ENCODE measurements at places on chromosomes 2 and 18. TPM values are rescaled to one million over a fixed set of nuclear protein-coding genes. Genes with fewer than 3 reads are reported as not detected.

The ZNF532 gene
- 5.6 TPM for total RNA-seq

The CHRNG gene
- not detected for total RNA-seq

The ACMSD gene
- total RNA-seq: not detected

The B4GALT6 gene
- total RNA-seq: 5.7 TPM

The NMUR1 gene
- total RNA-seq: 0.45 TPM

The PSMA8 gene
- total RNA-seq: not detected

The PDE11A gene
- total RNA-seq: 2.6 TPM

The TSPYL6 gene
- total RNA-seq: not detected

GRCh38 chr2:99489063-99489760, 605 bp downstream of the REV1 start:
- peak; percentile 40 for DNase-seq

DNA sequence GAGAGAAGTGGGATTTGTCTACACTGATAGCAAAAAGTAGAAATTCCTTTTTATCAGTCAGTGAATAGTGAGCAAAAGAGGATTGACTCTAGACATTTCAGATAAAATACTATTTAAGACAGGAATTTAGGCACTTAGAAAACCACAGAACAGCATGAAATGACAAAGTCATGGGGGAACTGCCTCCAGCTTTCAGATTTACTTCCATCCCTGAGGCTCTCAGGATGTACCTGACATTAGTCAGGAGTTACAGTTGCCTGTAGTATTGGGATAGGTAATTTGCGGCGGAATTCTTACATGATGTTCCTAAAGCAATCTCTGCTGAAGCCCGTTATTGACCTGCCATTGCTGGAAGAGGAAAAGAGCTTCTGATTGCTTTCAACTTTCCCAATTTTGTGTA, 337.1 kb upstream of the MAP2 start:
- no peak for DNase-seq

- DNase-seq: no peak
Measured at GRCh38 chr2:183438541-183438940, 314.3 kb downstream of the NUP35 start.

GRCh38 chr2:108978709-108979111, 10.3 kb downstream of the EDAR start:
- peak; percentile 56 for DNase-seq

- no peak for DNase-seq
Measured at GRCh38 chr2:133044556-133044955, 374.6 kb upstream of the LYPD1 start.

DNA sequence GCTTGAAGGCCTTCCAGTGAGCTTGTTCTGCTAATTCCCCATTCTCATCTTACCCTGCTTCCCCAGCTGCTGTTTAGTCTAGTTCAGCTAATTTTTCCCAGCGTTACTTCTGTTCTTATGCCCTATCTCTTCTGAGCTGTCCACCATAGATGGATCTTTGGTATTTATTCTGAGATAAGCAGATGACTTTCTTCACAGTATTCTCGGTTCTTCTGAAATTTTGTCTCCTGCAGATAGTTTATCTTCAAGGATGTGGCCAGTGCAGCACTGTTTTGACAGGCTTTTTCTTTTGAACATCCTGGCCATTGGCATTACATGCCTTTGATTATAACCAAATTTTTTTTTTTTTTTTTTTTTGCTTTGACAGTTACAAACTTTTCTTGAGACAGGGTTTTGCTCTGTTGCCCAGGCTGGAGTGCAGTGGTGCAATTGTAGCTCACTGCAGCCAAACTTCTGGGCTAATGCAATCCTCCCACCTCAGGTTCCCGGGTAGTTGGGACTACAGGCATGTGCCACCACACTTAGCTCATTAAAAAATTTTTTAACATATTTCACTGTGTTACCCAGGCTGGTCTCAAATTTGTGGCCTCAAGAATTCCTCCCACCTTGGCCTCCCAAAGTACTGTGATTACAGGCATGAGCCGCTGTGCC, 134.2 kb downstream of the WDSUB1 start:
- no peak for DNase-seq

DNA sequence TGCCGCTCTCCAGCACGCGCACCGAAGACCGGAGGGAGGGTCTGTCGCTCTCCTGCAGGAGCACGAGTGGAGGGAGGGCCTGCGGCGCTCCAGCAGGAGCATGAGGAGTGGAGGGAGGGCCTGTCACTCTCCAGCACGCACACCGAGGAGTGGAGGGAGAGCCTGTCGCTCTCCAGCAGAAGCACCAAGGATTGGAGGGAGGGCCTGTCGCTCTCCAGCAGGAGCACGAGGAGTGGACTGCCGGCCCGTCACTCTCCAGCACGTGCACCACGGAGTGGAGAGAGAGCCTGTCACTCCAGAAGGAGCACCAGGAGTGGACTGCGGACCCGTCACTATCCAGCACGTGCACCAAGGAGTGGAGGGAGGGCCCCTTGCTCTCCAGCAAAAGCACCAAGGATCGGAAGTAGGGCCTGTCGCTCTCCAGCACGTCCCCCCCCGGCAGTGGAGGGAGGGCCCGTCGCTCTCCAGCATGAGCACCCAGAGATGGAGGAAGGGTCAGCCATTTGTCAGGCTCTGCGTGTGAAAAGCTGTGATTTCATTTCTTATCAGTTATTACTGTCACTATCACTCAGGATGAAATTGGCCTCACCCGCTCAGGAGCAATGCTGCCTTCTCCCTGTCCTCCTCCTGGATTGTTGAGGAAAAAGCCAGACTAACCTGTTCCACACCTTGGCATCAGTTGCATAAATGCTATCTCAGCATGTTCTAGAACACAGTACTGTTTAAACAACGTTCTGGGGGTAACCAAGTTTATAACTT, 35.9 kb downstream of the ADI1 start:
- DNase-seq: no peak

DNA sequence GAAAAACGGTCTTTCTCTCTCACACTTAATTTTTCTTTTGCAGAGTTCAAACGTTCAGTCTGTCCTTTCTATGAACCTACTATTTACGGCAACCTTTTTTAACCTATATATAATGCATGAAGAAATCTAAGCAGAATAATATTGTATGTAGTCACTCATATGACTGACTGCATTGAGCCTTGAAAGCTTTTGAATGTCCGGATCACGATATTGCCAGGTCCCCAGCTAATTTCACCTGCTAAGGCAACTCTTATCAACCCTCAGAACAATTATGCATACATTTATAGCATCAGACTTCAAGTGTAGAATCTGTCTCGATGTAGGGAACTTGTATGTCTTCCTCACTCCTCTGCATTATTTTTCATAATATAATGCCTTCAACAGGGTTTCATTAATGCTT, 1083.8 kb upstream of the KLHL29 start:
- no peak for DNase-seq

DNA sequence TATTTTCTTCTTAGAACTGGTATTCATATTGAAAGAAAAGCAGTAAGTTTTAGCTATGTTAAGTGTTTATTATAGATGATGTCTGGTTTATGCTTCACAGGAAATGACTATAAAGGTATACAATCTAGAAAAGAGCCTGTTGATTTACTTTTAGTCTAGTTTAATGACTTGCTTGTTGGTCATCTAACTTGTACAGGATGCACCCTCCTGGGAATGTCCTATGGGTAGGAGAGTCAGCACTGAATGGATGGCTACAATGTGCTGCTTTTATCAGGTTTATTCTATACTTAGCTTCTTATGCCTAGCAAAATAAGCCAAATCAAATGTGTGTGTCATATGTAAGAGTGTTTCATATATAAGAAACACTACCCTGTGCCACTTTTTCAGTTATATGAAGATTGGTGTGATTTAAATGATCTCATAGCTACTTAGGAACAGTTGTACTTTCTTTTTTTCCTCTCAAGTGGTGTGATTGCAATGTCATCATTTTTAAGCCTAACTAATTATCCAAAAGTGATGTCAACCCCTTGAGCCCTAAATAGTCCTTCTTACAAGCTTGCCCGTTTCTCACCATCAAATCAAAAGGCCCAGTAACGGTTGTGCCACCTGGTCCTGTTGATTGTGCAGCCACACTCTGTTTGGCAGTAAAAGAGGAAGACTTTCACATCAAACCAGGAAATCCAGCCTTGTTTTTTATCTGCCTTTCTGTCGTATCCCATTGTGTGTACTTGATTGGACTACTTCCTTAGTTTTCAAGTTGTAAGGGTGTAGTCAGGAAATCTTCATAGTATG, 176.0 kb downstream of the DIS3L2 start:
- DNase-seq: no peak

GRCh38 chr18:33924576-33924975, 300.1 kb downstream of the NOL4 start:
- DNase-seq: no peak

DNA sequence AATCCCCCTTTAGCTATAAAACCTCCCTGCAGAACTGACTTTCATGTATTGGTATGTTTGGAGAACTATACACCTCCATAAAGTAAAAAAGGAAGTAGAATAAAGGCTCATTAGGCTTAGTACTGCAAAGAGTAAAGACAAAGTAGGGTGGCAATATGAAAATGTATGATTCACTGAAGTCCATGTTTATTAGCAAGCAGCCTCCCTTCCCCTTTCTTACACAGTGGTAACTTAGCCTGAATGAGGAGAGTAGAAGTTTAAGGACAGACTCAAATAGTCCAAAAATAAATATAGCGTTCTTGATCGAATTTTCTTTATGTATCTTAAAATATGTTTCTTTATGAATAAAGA, 1.5 kb downstream of the ZNF804A start:
- no peak for DNase-seq

GRCh38 chr2:230790981-230791380, 73.8 kb upstream of the ITM2C start:
- no peak for DNase-seq

DNA sequence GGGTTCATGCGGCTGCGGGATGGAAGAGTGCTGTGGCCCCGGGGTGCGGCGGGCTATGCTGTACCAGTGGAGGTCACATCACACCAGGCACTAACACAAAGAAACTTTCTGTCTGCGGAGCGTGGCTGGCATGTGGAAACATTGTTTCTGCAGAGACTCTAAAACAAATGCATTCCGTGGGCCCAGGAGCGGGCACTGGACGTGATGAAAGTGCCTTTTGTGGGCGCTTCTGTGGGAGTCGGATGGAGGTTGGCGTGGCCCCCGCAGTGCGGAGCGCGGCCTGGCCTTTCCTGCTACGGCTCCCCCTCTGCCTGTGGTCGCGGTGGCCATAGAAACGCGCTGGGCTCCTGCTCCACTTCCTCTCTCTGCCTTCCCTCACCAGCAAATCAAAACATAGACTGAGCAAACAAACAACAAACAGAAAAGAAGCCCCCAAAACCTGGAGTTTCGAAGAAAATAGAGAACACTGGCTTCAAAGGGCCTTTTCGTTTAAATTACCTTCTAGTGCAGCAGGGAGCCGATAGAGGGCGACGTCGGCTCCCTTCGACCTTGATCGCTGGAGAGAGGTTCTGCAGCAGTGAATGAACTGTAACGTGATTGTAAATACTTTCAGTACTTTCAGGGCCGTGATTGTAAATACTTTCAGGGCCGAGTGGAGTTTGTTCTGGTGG, 51.4 kb downstream of the KIF5C start:
- peak; percentile 48 for DNase-seq
